ENCODE measurements at places on chromosomes 13 and 19. TPM values are rescaled to one million over a fixed set of nuclear protein-coding genes. Genes with fewer than 3 reads are reported as not detected.

DNA sequence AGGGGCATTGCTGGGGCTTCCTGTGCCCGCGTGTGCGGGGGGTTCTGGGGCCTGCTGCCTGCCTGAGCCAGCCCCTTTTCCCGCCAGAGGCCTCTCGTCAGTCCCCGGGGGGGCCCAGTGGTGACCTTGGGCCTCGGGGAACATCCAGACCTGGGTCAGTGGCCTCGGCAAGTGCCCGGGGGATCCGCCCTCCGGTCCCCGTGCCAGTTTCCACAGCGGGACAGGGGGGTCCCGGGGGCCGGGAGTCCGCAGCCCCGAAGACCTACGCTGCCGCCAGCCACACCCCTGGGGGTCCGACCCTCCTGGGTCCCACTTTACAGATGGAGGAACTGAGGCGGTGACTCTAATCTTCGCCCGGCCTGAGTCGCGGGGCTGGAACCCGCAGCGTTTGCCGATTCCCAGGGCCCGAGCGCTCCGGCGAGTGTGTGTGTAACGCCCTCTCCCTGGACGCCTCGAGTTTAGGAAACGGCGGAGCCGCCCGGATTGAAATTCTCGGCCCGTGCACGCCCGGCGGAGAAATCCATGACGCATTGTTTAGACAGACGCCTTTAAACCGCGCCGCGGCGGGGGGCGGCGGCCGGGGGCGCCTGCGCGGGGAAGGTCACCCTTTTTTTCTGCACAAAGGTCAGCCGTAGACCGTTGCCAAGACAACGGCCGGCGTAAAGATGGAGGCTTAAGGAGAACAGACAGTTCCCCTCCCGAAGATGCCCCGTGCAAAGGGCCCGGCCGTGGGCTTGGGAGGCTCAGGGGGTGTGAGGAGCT, 39.3 kb downstream of the EFNA2 start:
- DNase-seq = peak; percentile 71

Gene ZNF580
- 6.3 TPM for total RNA-seq

DNA sequence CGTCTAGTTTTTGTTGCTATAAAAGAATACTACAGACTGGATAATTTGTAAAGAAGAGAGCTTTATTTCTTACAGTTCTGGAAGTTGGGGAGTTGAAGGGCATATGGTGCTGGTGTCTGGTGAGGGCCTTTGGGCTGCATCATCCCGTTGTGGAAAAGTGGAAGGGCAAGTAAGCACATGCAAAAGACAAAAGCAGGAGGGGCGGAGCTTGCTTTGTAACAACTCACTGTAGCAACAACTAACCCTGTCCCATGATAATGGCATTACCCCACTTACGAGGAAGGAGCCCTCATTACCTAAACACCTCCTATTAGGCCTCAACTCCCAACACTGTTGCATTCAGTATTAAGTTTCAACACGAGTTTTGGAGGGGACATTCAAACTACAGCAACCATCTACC, 7.2 kb upstream of the DNAJC15 start:
- no peak for DNase-seq

Gene APLP1
- 8.6 TPM for total RNA-seq

DNA sequence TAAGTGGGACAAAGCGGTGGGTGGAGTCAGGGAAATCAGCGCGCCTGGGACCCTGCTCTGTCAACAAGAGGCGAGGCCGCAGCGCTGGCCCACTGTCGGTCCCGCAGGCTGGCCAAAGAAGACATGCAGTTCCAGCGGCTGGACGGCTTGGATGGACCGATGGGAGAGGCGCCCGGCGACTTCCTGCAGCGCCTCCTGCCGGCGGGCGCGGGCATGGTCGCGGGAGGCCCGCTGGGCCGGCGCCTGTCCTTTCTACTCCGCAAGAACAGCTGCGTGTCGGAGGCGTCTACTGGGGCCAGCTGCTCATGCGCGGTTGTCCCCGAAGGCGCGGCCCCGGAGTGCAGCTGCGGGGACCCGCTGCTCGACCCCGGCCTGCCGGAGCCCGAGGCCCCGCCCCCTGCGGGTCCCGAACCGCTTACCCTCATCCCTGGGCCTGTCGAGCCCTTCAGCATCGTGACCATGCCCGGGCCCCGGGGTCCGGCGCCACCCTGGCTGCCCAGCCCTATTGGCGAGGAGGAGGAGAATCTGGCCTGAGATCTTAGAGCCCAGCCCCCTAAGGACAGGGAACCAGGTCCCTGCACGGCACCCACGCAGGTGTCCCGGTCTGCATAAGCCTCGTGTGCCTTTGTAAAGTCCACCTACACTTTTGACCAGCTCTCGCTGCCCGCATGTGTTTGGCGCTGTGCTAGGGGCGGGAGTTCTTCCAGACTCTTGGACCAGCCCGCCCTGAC, 6.1 kb downstream of the BEST2 start:
- peak; percentile 57 for DNase-seq

GRCh38 chr13:40141859-40142555, 486.5 kb downstream of the COG6 start:
- no peak for DNase-seq

DNA sequence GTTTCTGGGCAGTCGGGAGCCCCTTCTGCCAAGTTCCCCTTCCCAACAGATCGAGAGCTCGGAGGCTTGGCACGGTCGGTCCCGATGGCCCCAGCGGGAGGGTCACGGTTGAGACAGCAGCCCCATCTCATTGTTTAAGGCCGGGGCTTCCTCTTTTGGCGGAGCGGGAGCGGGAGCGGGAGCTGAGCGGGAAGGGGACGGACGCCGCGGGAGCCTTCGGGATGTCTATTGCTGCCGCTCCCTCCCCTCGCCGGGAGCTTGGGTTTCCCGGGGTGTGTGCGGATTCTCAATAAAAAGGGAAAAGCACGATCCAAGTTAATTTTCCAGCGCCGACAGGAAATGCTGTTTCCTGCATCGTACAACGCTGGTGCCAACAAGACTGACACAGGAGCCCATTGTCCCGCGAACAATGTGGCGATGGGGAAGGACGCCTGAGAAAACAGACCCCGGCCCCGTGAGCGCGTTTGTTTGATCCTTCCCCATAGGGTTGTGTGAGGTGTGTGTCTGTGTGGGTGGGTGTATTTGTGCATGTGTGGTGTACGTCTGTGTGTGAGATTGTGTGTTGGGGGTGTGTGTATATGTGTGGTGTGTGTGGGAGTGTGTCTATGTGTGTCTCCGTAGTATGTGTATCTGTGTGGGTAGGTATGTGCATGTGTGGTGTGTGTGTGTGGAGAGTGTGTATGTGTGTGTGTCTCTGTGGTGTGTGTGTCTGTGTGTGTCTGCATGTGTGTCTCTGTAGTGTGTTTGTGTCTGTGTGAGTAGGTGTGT, 36.3 kb upstream of the FLT1 start:
- peak; percentile 12 for DNase-seq

Data from fibroblast of the aortic adventitia (primary cell).